ENCODE measurements at places on chromosomes 7 and 10. TPM values are rescaled to one million over a fixed set of nuclear protein-coding genes. Genes with fewer than 3 reads are reported as not detected.

- DNase-seq = peak; percentile 80
- H3K4me3 ChIP-seq = no peak overlapping the region
- H3K27ac ChIP-seq = no peak overlapping the region
- H3K36me3 ChIP-seq = no peaks in the 10 kb centered on the region
- H3K4me1 ChIP-seq = no peaks in the 10 kb centered on the region
- no peaks in the 10 kb centered on the region for H3K27me3 ChIP-seq
Measured at GRCh38 chr10:73956476-73957359, 41.2 kb upstream of the VCL start.

DNA sequence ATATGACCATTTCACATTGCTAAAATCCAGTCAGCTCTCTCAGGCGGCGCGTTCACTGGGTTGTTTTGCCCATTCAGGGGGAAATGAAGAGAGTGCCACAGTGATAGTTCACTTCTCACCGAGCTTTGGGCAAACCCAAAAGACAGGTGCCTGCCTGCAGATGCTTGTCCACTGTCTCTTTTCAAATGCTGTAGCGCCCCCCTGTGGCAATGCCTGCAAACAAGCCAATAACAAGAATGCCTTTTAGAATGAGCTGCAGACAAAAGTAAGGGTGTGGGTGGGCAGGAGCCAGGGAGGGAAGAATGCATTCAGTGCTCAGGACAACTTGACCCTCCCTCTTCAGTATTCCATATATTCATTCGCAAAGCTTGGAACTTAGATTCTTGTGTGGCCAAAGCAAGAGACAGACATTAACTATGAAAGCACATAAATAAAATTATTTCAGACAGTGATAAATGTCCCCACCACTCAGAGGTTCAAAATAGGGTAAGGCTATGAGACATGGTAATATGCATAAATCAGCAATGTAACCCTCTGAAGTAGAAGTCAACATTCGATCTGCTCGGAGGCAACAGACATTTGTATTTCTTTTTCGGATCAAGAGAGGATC, 86.9 kb downstream of the JAZF1 start:
- no peaks in the 10 kb centered on the region for H3K27me3 ChIP-seq
- peak; percentile 74 for DNase-seq
- H3K27ac ChIP-seq = no peak overlapping the region
- no peaks in the 10 kb centered on the region for H3K36me3 ChIP-seq

GRCh38 chr7:76008156-76008687, 13.8 kb upstream of the TMEM120A start:
- no peak overlapping the region for H3K27ac ChIP-seq
- H3K4me3 ChIP-seq = no peak overlapping the region
- DNase-seq = no peak
- H3K4me1 ChIP-seq = no peaks in the 10 kb centered on the region
- H3K27me3 ChIP-seq = no peaks in the 10 kb centered on the region

- H3K4me3 ChIP-seq = no peak overlapping the region
- H3K4me1 ChIP-seq = no peaks in the 10 kb centered on the region
- H3K27me3 ChIP-seq = no peaks in the 10 kb centered on the region
- no peaks in the 10 kb centered on the region for H3K36me3 ChIP-seq
- DNase-seq = no peak
Measured at GRCh38 chr7:106152313-106152665, 40.2 kb upstream of the SYPL1 start.

DNA sequence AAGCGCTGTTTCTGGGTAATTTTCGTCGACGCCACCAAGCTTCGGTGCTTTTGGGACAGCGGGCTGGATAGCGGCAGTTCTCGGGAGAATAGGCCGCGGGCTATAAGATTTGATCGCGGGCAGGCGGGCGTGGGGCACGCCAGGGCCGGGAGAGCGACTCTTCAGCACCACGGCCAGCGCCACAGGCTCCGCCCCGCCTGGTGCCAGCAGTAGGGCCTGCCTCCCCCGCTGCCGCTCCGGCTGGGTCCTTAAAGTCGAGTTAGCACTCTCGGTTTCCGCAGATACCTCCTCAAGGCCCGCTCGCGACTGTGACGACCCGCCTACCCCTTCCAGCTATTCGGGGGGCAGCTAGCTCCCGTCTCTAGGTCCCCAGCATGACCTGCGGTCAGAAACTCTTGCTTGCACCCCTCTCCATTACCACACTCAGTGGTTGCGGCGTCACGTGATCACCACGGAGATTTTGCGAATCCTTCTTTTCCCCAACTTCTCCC, 9.4 kb downstream of the NXPH1 start:
- no peak overlapping the region for H3K27ac ChIP-seq
- DNase-seq = peak; percentile 71
- no peak overlapping the region for H3K4me3 ChIP-seq
- H3K27me3 ChIP-seq = peaks cover 41% of the 10 kb centered on the region

SFTPA1 gene
- total RNA-seq = not detected

Measured in kidney (tissue), 22 donors.